ENCODE measurements at places on chromosomes 7 and 10.
A peak's percentile ranks its signal among the peaks of the same experiment; 100 is the strongest.

GRCh38 chr10:21172930-21173801 lies 276.1 kb upstream of the NEBL start:
- DNase-seq: peak; percentile 36

DNA sequence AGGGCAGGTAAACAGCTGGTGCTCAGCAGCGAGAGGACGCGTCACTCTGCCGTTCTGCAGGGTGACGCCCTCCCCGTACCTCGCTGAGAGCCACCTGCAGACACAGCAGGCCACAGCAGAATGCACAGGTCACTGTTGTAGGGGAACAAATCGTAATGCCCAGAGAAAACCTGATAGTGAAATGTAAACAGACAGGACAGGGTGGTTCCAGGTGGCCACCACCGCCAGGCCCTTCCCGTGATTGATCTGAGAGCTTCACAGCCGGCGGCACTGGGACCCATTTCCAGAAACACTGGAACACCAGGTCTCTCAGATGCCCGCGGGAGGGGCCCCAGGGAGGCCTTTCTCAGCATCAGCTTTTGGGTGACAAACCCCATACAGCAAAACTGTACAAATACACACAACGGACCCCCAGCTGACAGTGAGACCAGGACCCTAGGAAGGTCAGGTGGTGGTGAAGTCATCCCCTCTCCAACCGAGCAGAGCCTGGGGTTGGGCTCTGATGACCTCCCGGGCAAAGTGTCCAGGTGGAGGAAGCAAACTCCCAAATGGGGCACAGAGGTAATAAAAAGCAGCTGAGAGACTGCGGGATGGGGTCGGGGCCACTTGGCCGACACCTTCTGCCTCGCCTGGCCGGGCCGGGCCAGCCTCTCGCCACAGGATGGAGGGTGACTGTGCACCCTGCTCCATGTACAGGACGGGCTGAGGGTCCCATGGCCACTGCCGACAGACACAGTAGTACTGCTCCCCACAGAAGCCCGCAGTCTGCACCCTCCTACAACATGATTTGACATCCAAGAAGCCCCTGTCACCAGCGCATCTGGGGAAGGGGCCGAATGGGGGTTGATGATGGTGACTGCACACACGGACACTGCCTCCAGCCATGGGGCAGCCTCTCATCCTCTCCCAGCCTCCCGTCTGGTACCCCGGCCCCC lies 4.6 kb downstream of the BHLHA15 start:
- DNase-seq: no peak

GRCh38 chr7:98203261-98203963 lies 7.8 kb upstream of the BHLHA15 start:
- DNase-seq: no peak

DNA sequence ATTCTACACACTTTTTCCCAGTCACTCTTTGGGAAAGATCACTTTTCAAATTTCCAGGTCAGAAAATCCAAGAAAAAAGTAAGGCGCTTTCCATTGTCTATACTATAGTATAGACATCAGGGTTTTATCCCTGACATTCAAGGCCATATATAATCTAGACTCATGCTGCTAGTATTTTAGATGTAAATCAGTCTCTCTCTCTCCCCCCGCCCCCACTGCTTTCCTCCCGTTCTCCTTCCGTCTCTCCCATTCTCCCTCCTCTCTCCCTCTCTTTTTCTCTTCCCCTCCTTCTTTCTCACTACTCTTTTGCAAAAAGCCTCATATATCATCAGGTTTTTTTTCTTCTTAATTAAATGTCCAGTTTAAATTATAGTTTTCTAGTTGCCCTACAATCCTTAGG lies 154.8 kb downstream of the PHF14 start:
- DNase-seq: no peak

DNA sequence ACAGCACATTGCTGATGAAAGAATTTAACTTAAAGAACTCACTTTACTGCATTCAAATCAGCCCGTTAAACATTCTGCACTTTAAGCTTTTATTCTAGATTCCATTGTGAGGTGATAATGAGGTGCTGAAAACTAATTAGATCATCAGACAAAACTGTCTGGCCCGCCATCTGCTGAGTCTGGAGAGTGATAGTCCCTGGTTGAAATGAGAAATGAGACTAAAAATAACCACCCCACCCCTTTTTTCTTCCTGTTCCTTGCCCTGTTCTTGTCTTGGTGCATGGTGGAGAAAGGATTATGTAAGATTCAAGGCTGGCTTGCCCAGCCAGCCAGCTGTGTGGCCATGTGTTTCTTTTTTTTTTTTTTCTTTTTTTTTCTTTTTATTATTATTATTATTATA lies 277.0 kb upstream of the COBL start:
- DNase-seq: no peak

DNA sequence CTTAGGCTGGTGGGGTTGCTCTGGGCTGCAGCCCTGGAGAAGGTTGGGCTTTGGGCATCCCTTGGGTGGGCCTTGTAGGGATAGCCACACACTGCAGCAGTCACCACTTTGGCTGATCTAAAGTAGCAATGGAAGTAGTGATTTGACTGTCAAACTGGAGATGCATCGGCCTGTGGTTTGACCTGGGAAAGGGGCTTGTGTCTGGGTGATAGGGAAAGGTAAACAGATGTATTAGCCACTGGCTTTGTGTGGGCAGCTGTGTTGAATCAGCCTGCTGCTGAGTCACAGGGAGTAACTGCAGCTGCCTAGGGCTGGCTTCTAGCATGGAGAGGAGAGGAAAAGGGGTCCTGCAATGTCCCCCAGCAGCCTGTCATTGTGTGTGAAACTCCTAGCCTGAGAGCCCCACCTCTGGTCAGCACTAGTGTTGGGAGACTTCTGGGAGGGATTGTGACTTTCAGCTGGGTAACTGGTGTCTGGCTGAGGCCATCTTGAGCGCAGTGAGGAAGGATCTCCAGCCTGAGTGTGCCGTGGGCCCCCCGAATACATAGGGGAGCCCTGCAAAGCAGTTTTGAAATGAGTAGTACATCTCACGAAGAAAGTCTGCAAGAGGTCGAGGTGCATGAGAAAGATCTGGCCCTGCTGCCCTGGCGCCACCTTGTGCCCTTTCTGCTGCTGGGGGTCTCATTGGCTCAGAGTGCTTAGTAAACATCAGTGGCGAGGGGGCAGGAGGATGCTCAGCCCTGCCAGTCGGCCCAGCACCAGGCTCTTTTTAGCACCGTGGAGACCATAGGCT lies 117.3 kb downstream of the FANK1 start:
- peak; percentile 13 for DNase-seq

DNA sequence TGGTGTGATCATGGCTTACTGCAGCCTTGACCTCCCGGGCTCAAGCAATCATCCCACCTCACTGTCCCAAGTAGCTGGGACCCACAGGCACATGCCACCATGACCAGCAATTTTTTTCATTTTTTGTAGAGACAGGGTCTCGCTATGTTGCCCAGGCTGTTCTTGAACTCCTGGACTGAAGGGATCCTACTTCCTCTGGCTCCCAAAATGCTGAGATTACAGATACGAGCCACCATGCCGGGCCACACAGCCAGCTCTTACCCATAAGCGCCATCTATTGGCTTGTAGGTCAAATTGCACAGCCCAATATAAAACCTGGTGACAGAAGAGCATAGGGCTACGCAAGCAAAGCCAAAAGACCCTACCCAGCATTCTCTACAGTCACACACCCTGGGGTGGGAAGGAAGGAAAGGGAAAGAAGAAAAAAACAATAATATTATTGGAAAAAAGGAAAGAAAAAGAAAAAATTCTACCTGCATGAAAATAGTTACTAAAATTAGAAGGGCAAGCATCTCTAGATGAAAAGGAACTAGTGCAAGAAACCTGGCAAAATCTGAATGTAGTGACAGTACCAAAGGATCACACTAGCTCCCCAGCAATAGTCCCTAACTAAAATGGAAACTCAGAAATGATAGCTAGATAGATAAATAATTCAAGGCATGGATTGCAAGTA lies 29.4 kb upstream of the AMPH start:
- peak; percentile 62 for DNase-seq

GRCh38 chr7:148368562-148368961 lies 222.0 kb upstream of the C7orf33 start:
- DNase-seq: no peak

- DNase-seq: no peak
Measured at GRCh38 chr7:148155826-148156225, 434.7 kb upstream of the C7orf33 start.

GRCh38 chr10:14601872-14602725 lies 172.6 kb downstream of the FAM107B start:
- DNase-seq: peak; percentile 84

GRCh38 chr10:84783386-84783785 lies 455.0 kb downstream of the CCSER2 start:
- DNase-seq: peak; percentile 16

GRCh38 chr7:150912427-150912826 lies 60.1 kb downstream of the AOC1 start:
- DNase-seq: no peak
